ENCODE measurements at places on chromosomes 2 and 18.

GRCh38 chr18:21366896-21367295 lies 124.9 kb downstream of the GREB1L start:
- no peak for DNase-seq

DNA sequence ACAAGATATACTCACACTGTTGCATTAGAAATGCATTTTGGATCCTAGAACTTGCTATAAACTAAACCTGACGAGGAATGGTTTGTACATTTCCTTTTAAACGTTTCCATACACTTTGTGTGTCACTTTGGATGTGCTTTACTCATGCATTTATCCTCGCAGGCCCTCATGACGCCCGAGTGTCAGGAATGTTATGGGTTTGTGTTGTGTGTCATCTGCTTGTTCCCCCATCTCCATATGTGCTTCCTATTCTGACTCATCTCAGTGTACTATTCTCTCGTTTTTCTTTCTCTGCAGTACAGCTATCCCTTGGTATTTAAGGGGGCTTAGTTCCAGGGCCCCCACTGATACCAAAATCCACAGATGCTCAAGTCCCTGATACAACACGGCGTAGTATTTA lies 121.5 kb upstream of the RASGRP3 start:
- no peak for DNase-seq

DNA sequence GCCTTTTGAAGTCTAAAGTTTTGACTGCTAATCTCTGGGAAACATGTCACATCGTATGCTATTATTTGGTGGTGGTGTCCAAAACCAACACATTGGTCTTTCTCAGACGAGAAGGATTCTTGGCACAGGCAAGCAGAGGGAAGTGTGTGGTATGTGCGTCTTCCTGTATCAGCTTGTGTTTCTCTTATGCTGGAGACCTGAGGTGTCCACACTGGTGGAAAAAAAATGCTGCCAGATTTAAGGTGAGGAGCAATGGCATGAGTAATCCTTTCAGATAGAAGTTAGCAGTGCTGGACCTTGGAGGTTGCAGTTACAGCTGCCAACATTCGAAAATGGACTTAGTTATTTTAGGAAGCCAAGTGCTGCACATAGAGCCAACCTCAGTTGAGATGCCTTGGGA lies 11.7 kb upstream of the FHL2 start:
- no peak for DNase-seq

- no peak for DNase-seq
Observed at GRCh38 chr2:59342166-59342565, 1101.0 kb upstream of the FANCL start.

DNA sequence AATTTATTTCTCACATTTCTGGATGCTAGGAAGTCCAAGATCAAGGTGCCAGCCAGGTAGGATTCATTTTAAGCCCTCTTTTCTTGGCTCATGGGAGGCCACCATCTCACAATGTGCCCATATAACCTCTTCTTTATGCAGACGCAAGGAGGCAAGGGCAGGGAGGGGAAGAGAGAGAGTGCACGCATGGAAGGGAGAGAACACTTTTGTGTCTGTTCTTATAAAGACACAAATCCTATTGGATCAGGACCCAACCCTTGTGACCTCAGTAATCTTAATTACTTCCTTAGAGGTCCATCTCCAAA lies 32.5 kb downstream of the CMPK2 start:
- DNase-seq: no peak

Measured in putamen (tissue), 1 donor.